T-helper 17 cell (primary cell): ENCODE measurements at places on chromosomes 13 and 19. TPM values are rescaled to one million over a fixed set of nuclear protein-coding genes. Genes with fewer than 3 reads are reported as not detected.

DNA sequence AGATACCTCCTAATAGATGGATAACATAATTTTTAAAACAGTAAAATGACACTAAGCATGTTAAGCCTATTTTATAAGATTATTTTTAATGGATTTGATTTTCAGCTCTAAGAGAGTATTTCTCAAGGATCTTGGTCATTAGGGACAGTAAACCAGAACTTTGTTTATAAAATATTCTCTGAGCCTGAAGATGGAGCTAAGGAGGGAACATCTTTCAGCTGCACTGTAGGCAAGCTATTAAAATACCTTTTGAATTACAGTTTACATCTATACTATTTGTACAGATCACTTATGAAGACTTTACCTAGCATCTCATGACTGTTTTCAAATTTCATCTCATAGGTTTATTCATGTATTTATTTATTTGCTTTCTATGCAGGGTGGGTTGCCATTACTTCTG is 345.3 kb downstream of the MYO16 start:
- H3K4me1 ChIP-seq, result no peaks in the 10 kb centered on the region
- H3K27ac ChIP-seq, result no peak overlapping the region
- H3K27me3 ChIP-seq, result peaks cover 32% of the 10 kb centered on the region
- peaks cover 3% of the 10 kb centered on the region for H3K36me3 ChIP-seq
- no peak overlapping the region for H3K4me3 ChIP-seq

The CCDC159 gene
- 64.1 TPM for total RNA-seq

DNA sequence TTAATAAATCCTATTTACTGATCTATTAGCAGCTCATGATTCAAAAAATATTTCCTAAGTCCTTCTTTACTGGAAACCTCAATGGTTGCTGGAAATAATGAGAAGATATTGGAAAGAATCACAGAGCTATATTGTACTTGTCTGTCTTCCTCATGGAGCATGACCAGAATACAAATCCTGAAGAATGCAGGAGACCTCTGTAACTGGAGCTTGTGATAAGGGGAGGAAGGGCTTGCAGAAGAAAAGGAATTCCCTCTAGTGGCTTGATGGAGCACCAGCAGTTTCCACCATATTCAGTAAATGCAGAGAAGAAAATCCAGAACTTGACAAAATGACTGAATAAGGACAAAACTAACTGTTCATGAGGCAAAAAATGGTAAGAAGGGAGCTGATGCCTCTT is 1333.1 kb downstream of the EFNB2 start:
- H3K27me3 ChIP-seq, result peaks cover 15% of the 10 kb centered on the region
- DNase-seq, result no peak
- H3K4me3 ChIP-seq, result no peak overlapping the region
- no peaks in the 10 kb centered on the region for H3K4me1 ChIP-seq
- no peaks in the 10 kb centered on the region for H3K36me3 ChIP-seq
- H3K27ac ChIP-seq, result no peak overlapping the region

GRCh38 chr13:97889803-97890202 is 63.7 kb upstream of the IPO5 start:
- no peak overlapping the region for H3K4me3 ChIP-seq
- H3K36me3 ChIP-seq, result no peaks in the 10 kb centered on the region
- H3K4me1 ChIP-seq, result no peaks in the 10 kb centered on the region
- no peak overlapping the region for H3K27ac ChIP-seq

- DNase-seq, result no peak
- peaks cover 5% of the 10 kb centered on the region for H3K4me1 ChIP-seq
- no peak overlapping the region for H3K27ac ChIP-seq
Measured at GRCh38 chr13:67223742-67224141, 6.4 kb downstream of the PCDH9 start.

The KLK14 gene
- total RNA-seq, result 0.39 TPM

GRCh38 chr19:10471909-10472308 is 31.2 kb downstream of the KEAP1 start:
- DNase-seq, result no peak
- no peaks in the 10 kb centered on the region for H3K4me1 ChIP-seq

The KIR3DL2 gene
- total RNA-seq, result 1.3 TPM

The BCL2L12 gene
- 15.6 TPM for total RNA-seq

- H3K36me3 ChIP-seq, result no peaks in the 10 kb centered on the region
- no peak for DNase-seq
- H3K27ac ChIP-seq, result no peak overlapping the region
- H3K4me1 ChIP-seq, result no peaks in the 10 kb centered on the region
- no peaks in the 10 kb centered on the region for H3K27me3 ChIP-seq
- H3K4me3 ChIP-seq, result no peak overlapping the region
Measured at GRCh38 chr13:61778531-61778930, 362.9 kb upstream of the PCDH20 start.

DNA sequence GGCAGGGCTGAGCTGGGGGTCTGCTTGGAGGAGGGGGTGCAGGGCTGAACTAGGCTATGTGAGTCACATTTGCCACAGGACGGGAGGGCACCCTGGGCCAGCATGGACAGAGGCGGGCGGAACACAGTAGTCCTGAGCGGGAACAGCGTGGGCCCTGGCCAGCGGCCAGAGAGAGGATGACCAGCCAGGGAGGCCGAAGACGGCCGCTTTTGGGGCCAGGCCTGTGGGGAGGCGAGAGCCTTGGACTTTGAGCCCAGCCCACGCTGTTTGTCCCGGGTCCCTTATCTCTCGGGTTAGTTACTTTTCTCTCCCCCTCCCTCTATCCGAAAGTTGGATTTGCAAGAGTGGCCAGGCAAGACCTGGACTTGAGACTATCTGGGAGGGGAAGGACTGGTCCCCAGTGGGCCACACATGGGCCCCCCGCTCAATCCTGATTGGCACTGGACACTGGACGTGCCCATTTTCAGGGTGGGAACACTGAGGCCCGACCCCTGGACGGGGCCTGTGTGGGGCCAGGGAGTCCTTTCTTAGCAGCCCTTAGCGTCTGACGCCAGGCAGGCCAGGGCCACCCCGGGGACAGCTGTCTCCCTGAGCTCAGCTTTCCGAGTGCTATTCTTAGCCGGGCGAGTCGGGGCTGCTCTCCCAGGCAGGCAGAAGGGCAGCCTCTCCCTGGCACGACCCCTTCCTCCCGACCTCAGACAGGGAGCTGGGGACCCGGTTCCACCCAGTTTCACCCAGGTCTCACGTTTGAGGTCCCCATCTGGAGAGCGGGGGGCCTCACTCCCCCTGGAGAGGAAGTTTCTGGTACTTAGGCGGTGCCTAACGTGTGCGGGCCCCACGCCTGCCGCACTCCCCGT is 833 bp downstream of the GAMT start:
- H3K27me3 ChIP-seq, result no peaks in the 10 kb centered on the region
- no peak overlapping the region for H3K27ac ChIP-seq
- H3K4me1 ChIP-seq, result peaks cover 10% of the 10 kb centered on the region
- H3K4me3 ChIP-seq, result peak overlapping the region; percentile 82

The CGB1 gene
- total RNA-seq, result not detected

DNA sequence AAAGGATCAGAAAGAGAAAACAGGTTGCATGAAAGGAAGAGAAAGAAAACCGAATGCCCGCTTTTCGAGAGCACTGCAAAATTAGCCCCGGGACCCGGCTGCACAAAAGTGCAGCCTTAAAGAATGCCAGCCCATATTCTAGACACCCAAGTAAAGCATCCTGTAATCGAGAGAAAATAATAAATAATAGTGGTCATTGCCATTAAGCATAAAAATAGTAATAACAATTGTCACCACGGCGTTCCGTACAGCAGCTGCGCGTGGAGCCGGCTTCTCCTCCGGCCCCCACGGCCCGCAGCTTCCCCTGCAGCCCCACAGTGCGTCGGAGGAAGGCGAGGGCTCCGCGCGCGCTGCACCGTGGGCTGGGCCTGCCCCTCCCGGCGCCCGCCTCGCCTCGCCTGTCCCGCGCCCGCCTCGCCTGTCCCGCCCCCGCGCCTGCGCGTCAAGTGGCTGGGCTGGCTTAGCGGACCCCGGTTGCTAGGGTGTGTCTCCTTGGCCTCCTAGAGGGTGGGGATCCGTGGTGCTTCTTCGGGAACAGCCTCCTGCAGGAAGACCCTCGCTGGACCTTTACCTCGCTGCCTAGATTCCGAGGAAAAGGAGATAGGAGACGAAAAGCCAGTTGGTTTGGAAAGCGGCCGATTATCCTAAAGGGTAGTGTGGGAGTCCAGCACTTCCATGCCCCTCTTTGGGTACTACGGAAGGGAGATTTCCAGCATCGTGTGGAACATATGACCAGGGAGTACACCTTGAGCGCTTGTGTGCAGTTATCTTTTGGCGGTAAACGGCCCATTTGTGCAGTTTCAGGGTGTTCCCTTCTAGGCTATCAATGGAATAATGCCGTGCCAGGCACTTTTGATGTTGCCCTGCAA is at the start of gene LRRC63:
Gene LRRC63 (plus strand): TSS at position 446 of the 869 bp plus-strand sequence. CDS start 1,107 bp downstream, outside the sequence.
- H3K27me3 ChIP-seq, result no peaks in the 10 kb centered on the region
- peaks cover 3% of the 10 kb centered on the region for H3K36me3 ChIP-seq
- peak; percentile 80 for DNase-seq
- peak within 1 kb of the TSS; percentile 98 for H3K27ac ChIP-seq
- H3K4me1 ChIP-seq, result peaks cover 22% of the 10 kb centered on the region

DNA sequence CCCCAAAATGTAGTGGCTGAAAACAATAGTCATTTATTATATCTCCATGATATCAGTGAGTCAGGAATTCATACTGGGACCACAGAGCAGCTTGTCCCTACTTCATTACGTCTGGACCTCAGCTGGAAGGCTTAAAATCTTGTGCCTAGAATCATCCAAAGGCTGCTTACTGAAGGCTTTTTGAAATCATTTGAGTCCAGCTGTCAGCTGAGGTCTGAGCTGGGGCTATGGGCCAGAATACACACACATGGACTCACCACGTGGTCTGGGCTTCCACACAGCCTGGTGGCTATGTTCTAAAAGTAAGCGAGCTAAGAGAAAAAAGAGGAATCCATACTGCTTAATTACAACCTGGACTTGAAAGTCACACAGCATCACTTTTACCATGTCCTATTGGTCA is 209.2 kb downstream of the KCTD12 start:
- peaks cover 1% of the 10 kb centered on the region for H3K36me3 ChIP-seq
- peaks cover 32% of the 10 kb centered on the region for H3K27me3 ChIP-seq
- DNase-seq, result no peak
- no peak overlapping the region for H3K27ac ChIP-seq
- H3K4me3 ChIP-seq, result no peak overlapping the region

GRCh38 chr19:11191273-11191755 is 6.0 kb downstream of the KANK2 start:
- no peaks in the 10 kb centered on the region for H3K36me3 ChIP-seq
- DNase-seq, result no peak
- H3K27me3 ChIP-seq, result peaks cover 11% of the 10 kb centered on the region

DNA sequence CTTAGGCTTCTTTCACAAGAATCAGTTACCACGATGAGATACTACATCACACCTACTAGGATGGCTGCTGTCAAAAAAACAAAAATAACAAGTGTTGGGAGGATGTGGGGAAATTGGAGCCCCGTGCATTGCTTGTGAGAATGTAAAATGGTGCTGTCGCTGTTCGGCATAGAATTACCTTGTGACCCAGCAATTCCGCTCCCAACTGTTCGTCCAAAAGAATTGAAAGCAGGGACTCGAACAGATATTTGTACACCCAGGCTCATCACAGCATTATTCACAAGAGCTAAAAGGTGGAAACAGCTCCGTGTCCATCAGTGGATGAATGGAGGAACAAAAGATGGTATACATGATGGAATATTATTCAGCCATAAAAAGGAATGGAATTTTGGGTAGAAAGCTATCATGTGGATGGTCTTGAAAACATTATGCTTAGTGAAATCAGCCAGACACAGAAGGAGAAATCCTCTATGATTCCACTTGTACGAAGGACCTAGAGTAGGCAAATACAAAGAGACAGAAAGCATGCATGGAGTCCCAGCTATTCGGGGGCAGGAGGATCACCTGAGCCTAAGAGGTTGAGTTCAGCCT is 23.4 kb downstream of the PAK4 start:
- peaks cover 25% of the 10 kb centered on the region for H3K4me1 ChIP-seq
- no peak for DNase-seq
- H3K36me3 ChIP-seq, result peaks cover 2% of the 10 kb centered on the region
- no peak overlapping the region for H3K27ac ChIP-seq
- no peak overlapping the region for H3K4me3 ChIP-seq

- no peak for DNase-seq
- no peaks in the 10 kb centered on the region for H3K36me3 ChIP-seq
- no peaks in the 10 kb centered on the region for H3K27me3 ChIP-seq
- no peak overlapping the region for H3K4me3 ChIP-seq
Measured at GRCh38 chr13:85508683-85509329, 290.4 kb downstream of the SLITRK6 start.

The CGB8 gene
- not detected for total RNA-seq

DNA sequence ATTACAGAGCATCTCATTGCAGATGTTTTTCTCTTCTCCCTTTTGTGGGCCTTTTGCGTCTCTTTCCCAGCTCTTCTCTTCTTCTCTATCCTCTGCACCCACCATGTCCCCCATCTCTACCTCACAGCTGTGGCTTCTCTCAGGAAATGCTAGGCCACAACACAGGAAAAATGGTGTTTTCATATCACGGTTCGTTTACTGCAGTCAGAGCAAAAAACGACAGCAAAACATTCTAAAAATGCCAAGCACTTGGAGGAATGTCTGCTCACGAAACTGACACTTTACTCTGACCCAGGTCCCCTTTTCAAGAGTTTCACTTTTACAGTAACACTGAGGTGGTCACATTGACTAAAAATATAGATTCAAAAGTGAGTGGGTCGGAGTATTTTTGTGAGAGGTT is 152.2 kb downstream of the DCT start:
- peak overlapping the region; percentile 34 for H3K4me3 ChIP-seq
- H3K27me3 ChIP-seq, result peaks cover 20% of the 10 kb centered on the region
- H3K36me3 ChIP-seq, result peaks cover 2% of the 10 kb centered on the region
- DNase-seq, result no peak

The ZNF773 gene
- 8.1 TPM for total RNA-seq

The CYP2A7 gene
- not detected for total RNA-seq

DNA sequence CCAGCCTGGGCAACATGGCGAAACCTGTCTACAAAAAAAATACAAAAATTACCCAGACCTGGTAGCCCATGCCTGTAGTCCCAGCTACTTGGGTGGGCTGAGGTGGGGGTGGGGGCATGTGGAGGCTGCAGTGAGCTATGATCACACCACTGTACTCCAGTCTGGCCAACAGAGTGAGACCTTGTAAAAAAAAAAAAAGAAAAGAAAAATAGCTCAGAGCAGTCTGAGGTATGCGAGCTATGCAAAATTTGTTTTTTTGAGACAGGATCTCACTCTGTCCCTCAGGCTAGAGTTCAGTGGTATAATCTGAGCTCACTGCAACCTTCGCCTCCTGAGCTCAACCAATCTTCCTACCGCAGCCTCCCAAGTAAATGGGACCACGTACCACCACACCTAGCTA is 7.1 kb upstream of the TOMM40 start:
- no peak for DNase-seq
- peaks cover 9% of the 10 kb centered on the region for H3K27me3 ChIP-seq
- no peak overlapping the region for H3K27ac ChIP-seq
- no peak overlapping the region for H3K4me3 ChIP-seq
